Suprapubic skin (tissue), 4 donors: ENCODE measurements at places on chromosomes 11 and 22. TPM values are rescaled to one million over a fixed set of nuclear protein-coding genes. Genes with fewer than 3 reads are reported as not detected.

DNA sequence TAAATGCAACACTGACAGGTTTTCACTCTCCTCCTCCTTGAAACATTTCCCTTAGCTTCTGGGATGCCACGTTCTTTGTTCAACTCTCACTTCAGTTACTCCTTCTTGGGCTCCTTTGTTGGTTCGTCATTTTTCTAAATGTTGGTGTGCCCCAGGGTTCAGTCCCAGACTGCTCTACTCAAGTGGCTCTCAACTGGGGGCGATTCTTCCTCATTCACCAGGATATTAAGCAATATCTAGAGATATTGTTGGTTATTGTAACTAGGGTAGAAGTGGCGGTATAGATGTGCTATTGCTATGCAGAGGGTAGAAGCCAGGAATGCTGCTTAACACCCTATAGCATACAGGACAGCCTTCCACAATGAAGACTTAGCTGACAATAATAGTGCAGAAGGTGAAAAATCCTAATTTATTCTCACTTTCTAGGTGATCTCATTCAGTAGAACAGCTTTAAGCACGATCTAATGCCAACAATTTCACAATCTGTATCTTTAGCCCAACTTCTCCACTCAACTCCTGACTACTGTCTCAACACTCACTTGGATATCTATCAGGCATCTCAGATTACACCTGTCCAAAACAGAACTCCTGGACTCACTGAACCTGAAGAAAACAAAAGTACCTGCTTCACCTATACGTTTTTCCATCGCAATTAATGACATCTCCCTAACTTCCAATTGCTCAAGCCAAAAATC, 4.6 kb downstream of the NUP160 start:
- peaks cover 49% of the 10 kb centered on the region for H3K36me3 ChIP-seq
- peaks cover 19% of the 10 kb centered on the region for H3K4me1 ChIP-seq
- H3K27me3 ChIP-seq: no peaks in the 10 kb centered on the region
- H3K4me3 ChIP-seq: no peak overlapping the region
- H3K27ac ChIP-seq: no peak overlapping the region

- H3K4me3 ChIP-seq: no peak overlapping the region
- DNase-seq: no peak
- no peaks in the 10 kb centered on the region for H3K36me3 ChIP-seq
- H3K27me3 ChIP-seq: no peaks in the 10 kb centered on the region
Measured at GRCh38 chr22:20238536-20238900, 29.6 kb downstream of the RTN4R start.

- no peaks in the 10 kb centered on the region for H3K27me3 ChIP-seq
- H3K4me3 ChIP-seq: no peak overlapping the region
- no peak for DNase-seq
- H3K36me3 ChIP-seq: no peaks in the 10 kb centered on the region
Measured at GRCh38 chr11:130727157-130728119, 188.8 kb downstream of the SNX19 start.

DNA sequence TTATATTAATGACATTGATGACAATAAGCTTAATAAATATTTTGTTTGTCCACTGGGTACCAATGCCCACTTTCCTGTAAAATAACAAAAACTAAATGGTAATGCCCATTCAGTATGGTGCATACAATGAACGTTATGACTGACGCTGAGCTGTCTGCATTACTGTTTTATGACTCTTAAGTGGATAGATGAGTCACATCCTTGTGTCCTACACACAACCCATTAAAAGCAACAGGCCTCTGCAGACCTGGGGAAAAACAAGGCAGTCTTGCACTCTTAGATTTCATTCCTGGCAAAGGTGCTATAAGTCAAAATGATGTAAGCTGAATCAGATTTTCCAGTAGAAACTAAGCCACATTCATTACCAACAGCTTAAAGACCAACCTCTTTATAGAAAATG, 176.3 kb upstream of the TMEM45B start:
- H3K4me1 ChIP-seq: peaks cover 38% of the 10 kb centered on the region
- no peak for DNase-seq
- no peak overlapping the region for H3K27ac ChIP-seq
- H3K36me3 ChIP-seq: no peaks in the 10 kb centered on the region
- H3K4me3 ChIP-seq: no peak overlapping the region
- H3K27me3 ChIP-seq: no peaks in the 10 kb centered on the region

DNA sequence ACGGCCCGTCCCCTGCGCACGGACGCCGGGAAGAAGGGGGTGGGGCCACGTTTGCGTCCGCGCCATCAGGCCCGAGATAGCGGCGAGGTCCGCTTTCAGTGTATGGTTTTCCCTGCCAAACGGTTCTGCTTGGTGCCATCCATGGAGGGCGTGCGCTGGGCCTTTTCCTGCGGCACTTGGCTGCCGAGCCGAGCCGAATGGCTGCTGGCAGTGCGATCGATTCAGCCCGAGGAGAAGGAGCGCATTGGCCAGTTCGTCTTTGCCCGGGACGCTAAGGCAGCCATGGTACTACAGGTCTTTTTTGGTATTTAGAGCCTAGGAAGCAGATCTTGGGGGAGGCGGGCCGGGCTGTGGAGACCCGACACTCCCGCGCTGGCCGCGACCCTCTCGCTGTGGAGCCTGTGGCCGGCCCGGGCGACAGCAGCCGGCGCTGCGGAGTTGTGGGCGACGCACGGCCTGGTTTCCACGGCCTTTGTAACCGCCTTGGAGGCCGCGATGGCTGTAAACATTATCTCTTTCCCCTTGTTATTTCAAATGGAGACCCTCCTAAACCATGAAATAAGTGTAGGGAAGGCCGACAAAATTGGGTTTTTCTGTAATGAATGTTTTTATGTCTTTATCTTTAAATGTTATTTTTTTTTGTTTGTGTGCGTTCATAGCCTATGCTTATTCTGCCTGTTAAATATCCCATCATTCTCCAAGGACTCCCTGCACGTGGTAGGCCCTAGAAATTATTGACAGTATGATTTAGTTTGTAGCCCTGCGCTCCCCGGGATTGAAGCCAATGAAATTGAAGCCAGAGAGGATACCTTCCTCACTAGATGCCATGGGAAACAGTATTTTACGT, at the start of gene AASDHPPT:
Gene AASDHPPT, plus strand, starts transcription at position 54 of the 847 bp plus-strand sequence. Its CDS starts 49 bp downstream, at position 103.
- peaks cover 49% of the 10 kb centered on the region for H3K4me1 ChIP-seq
- no peaks in the 10 kb centered on the region for H3K27me3 ChIP-seq
- peak within 1 kb of the TSS; percentile 75 for H3K4me3 ChIP-seq
- DNase-seq: no peak
- H3K36me3 ChIP-seq: peaks cover 23% of the 10 kb centered on the region

- peak within 1 kb of the TSS; percentile 74 for H3K4me3 ChIP-seq
- H3K27ac ChIP-seq: peak within 1 kb of the TSS; percentile 67
- peaks cover 8% of the 10 kb centered on the region for H3K27me3 ChIP-seq
- no peak for DNase-seq
Measured at GRCh38 chr11:46277622-46278386, at the start of gene CREB3L1. Gene CREB3L1 (plus strand): TSS chr11:46277662. CDS start chr11:46278112, 450 bp downstream.

DNA sequence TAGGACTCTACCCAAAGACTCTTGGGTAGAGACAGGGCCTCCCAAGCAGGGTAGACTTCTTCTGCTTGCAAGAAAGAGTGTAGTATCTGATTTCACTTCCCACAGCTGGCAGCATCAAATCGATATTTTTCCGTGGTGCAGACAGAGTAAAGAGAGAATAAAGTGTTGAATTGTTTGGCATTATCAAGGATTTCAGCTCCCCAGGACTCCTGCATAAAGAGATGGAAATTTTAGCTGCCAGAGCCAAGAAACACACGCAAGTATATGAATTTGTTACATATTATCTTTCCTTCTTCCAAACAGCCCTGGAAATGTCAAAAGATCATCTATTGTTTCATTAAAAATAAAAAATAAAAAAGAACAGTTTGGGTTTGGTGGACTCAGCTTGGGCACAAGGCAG, 136.8 kb downstream of the PKNOX2 start:
- no peaks in the 10 kb centered on the region for H3K4me1 ChIP-seq
- DNase-seq: no peak
- no peaks in the 10 kb centered on the region for H3K27me3 ChIP-seq
- no peaks in the 10 kb centered on the region for H3K36me3 ChIP-seq

Gene NUP160
- total RNA-seq: 55.7 TPM

GRCh38 chr11:22304337-22304961, 33.7 kb upstream of the SLC17A6 start:
- H3K27me3 ChIP-seq: peaks cover 3% of the 10 kb centered on the region
- H3K4me1 ChIP-seq: no peaks in the 10 kb centered on the region
- no peak for DNase-seq
- no peak overlapping the region for H3K4me3 ChIP-seq
- H3K27ac ChIP-seq: no peak overlapping the region
- H3K36me3 ChIP-seq: no peaks in the 10 kb centered on the region

GRCh38 chr11:35049859-35050531, 89.0 kb upstream of the CD44 start:
- no peaks in the 10 kb centered on the region for H3K27me3 ChIP-seq
- H3K27ac ChIP-seq: no peak overlapping the region
- no peak overlapping the region for H3K4me3 ChIP-seq

Gene CYP2D6
- 4.7 TPM for total RNA-seq

Gene OR8D4
- total RNA-seq: not detected

Gene CAPRIN1
- total RNA-seq: 137 TPM

DNA sequence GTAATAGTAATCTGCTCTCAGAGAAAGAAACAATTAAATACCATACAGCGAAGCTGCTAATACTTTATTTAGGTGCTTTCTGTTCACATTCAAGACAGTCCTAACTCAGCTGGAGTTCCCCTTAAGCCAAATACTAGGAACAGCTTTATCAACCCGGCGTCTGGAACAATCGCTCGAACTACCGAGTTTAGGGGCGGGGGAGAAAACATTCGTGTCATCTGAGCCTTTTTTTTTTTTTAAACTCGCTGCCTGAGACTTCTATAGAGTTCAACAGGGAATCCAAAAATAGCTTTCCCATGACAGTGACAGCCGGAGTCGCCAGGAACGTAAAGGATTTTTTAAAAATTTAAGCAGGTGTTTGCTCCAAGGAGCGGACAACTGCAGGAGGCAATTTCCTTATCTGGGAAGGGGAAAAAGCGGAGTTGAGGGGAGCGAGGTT, 852 bp downstream of the TRAF6 start:
- H3K4me3 ChIP-seq: peak overlapping the region; percentile 99
- peak overlapping the region; percentile 94 for H3K27ac ChIP-seq
- no peak for DNase-seq
- H3K27me3 ChIP-seq: no peaks in the 10 kb centered on the region
- peaks cover 31% of the 10 kb centered on the region for H3K4me1 ChIP-seq
